Left forelimb (tissue), 1 donor: ENCODE measurements at places on chromosomes 5 and 9.

GRCh38 chr9:134521817-134522501, 119.6 kb upstream of the COL5A1 start:
- no peak for DNase-seq

GRCh38 chr5:62017092-62017491, 288.9 kb upstream of the KIF2A start:
- DNase-seq: no peak

- DNase-seq: no peak
These were observed 40.2 kb upstream of the TEX48 start for GRCh38 chr9:114722081-114722621.

DNA sequence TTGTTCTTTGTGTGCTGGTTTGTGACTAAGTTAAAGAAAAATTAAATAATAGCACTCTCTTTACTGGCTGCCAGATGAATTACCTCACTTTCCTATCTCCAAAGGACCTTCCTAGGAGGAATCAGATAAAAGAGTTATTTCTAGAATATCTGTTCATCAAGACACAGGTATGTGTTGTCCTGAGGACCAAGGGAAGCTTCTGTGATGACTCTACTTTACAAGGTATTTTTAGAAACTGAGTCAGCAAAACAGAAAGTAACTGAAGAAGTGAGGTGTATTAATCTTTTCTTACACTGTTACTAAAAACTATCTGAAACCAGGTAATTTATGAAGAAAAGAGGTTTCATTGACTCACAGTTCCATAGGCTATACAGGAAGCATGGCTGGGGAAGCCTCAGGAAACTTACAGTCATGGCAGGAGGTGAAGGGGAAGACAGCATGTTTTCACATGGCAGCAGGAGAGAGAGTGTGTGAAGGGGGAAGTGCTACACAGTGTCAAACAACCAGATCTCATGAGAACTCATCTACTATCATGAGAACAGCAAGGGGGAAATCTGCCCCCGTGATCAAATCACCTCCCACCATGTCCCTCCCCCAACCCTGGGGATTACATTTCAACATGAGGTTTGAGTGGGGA, 189.2 kb upstream of the DMAC1 start:
- DNase-seq: no peak

DNA sequence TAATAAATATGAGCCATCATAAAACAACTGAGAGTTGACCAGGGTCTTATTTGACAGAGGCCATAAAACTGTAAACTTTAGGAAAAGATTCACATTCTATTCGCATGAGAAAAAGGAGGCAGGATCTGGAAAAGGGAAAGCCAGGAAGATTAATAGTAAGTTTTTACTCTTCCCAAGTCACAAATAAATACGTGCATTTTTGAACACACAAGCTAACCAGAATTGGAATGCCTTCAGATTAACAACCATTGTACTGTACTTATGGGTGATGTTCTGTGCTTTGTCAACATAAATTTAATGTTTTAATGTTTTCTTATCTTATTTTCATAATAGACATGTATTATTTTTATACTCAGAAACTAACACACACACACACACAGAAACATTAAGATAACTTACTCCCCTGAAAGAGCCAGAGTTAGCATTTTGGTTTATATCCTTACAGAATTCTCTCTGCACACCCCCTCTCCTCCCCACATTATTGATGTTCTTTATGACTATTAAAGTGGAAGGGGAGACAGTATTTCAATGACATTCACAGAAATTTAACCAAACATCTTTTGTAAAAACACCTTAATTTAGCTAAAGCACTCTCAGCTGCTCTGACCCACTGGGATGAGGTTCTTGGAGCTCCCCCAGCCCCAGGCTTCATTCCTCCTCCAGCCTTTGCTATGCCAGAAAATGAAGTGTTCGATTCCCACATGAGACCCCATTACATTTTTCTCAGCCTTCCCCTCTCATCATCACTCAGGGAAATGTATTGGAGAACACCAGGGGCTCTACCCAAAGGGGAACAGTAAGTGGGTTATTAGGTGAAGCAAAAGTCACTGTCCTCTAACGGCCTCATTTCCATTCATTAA, 155.5 kb downstream of the ESM1 start:
- no peak for DNase-seq

DNA sequence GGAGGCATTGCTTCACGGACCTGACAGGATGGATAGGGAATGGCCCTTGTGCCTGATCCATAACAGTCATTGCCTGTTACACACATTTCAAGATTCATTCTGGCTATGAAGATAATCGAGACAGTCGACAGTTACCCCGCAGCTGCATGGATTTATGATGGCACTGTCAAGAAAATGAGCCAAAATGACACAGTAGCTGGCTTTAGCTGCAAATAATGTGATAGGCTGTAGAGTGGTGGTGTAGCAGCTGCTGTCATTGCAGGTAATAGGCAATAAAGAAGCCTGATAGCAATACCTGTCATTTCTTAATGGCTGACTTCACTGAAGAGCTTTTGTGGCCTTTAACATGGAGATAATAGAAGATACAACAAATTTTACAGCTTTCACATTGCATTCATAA, 1085.2 kb upstream of the ARRDC3 start:
- no peak for DNase-seq

GRCh38 chr5:140035881-140036280, 7.2 kb downstream of the NRG2 start:
- DNase-seq: no peak

DNA sequence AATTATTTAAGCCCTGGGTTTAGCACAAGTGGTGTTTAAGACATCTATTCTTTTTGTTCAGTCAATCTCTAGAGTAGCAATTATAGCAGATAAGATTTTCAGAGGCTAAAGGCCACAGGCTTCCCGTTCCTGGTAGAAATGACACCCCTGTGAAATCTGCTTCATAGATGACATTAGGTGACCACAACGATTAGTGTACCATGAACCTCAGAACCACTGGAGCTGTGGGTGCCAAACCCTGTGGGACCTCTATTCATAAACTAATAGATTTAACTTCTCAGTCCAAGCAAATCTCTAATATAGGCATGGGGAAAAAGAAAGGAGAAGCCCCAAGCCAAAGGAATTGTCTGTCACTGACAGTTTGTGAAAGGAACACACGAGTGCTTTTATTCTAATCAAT, 207.4 kb downstream of the ARRDC3 start:
- no peak for DNase-seq

DNA sequence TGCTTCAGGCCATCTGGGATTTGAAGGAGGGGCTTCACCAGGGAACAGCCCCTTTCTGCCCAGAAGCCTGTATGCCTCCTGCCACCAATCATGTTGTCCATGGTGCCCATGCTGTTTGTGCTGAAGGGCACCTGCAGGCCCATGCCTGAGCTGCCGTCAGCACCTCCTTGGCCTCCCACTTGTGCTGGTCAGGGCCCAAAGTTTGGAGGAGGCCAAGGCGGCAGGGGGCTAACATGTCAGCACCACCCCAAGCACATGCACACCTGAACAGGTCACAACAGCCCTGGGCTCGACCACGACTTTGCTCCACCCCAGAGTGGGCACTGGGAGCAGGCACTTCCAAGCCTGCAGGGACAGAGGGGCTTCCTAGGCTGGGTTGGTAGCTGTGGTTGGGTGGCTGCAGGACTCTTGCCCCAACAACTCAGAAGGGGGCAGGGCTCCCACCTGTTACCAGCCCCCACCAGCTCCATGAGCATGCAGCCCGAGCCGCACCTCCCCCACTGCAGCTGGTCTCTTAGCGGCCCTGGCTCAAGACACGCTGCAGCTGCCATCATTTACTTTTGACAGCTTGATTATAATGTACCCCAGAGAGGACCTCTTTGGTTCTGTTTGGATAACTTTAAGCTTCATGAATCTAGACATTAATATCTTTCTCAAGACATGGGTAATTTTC, 19.8 kb upstream of the NFIL3 start:
- DNase-seq: no peak

- DNase-seq: no peak
These were observed 175.1 kb downstream of the SNX18 start for GRCh38 chr5:54692631-54693030.

DNA sequence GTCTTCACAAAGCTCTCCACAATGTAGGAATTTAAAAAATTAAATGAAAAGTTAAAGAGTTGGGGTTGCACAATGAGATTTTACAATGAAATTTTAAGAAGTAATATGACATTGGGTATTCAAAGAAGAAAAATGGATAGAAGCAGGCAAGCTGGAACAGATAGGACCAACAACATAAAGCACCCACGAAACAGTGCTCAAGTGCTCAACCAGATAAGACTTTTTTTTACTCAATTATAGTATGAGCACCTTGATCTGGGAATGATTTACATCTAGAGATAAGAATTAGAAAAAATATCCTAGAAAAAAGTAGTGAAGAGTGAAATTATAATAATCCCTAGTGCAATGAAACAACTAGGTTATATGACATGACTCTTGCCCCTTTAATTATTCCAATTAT, 1670.1 kb upstream of the ACO1 start:
- DNase-seq: no peak

GRCh38 chr9:91923145-91923544, 26.9 kb downstream of the ROR2 start:
- DNase-seq: peak; percentile 6

GRCh38 chr9:28779243-28779642, 1206.0 kb upstream of the C9orf72 start:
- DNase-seq: no peak

DNA sequence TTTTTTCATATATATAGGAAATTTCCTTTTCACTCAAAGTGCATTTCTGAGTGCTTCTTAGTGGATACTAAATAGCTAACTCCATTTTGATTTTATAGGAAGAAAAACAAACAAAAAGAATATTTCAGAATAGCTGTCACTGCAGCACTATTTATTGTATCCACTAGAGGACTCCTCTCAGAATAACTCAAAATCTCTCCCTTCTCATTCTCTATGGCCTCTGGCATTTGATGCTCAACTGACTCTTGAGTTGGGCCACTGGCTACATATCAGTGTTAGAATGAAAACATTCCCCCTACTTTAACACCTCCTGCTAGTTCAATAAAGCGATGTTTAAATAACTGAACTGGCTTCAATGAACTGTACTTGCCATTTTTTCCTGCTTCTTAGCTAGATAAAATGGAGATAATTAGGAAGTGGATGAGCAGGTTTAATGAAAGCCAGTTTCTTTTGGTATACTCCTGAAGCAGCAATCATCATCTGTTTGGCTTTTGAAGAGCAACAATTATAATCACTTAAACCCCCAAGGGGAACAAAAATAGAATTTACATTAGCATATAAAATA, 16.6 kb upstream of the ELAVL2 start:
- DNase-seq: no peak

DNA sequence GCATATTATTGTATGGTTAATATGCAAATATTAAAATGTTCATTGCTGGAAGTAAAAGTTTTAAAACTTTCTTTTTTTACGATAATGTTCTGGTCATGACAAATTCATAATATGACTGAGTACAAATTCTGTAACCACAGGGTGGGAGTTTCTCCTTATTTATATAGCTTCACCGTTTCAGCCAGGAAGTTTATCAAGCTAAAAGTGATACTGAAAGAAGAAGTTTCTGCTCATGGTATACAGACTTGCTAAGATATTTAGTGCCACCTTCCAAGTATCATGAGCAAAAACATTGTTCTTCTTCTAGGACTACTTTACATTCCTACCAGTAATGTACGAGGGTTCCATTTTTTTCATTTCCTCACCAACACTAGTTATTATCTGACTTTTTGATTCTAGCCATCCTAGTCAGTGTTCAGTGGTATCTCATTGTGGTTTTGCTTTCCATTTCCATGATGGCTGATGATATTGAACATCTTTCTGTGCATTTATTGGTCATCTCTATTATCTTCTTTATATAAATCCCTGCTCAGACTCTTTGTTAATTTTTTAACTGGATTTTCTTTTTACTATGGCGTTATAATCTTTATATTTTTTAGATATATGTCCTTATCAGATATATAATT, 94.2 kb upstream of the PRRC1 start:
- DNase-seq: no peak

GRCh38 chr5:164256351-164256750, 750.9 kb downstream of the MAT2B start:
- DNase-seq: no peak

- no peak for DNase-seq
These were observed 223.4 kb downstream of the DOCK8 start for GRCh38 chr9:438066-438465.

DNA sequence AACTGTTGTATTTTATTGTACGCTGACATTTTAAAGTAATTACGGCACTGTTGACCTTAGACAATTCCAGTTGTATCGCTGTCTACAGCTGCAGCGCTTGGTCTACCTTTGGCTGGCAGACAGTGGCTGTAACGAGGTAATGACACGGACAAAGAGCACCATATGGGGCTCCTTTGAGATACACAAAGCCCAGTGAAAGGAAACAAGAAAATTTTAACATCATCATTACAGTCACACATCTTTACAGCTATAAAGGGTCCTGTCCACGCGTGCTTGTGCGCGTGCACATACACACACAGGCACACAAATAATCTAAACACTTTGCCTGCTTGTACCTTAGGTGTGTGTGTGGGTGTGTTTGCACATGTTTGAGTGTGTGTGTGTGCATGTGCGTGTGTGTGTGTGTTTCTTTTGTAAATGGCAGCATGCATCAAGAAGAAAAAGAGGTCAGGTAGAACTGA, 946.0 kb downstream of the NR2F1-AS1 start:
- no peak for DNase-seq

GRCh38 chr5:19910136-19910535, 77.9 kb downstream of the CDH18 start:
- DNase-seq: no peak

- no peak for DNase-seq
These were observed 13.6 kb downstream of the PRPF4 start for GRCh38 chr9:113289091-113289490.

DNA sequence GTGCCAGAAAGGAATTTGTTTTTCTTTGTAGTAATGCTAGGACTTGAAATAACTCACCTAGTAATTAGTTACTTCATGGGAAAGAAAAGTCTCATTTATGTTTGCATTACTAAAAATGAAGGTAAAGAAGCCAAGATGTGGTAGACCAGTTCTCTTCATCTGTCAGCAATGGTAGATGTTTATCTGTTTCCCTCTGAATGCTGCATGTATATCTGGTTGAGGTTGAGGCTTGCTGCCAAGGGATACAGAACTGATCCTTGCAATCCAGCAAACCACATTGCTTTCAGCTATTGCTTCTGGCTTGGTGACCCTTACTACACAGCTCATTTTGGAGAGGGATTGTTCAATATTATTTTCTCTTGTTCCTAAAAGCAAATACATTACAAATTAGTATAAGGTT, 73.6 kb downstream of the ZNF474 start:
- DNase-seq: no peak

- DNase-seq: no peak
These were observed 220.0 kb downstream of the GABBR2 start for GRCh38 chr9:98488571-98489312.

GRCh38 chr9:127505396-127506116, 54.2 kb downstream of the LRSAM1 start:
- no peak for DNase-seq
